OCI-LY7 (cell line): ENCODE measurements at places on chromosomes 12 and 14.
A peak's percentile ranks its signal among the peaks of the same experiment; 100 is the strongest.

- peak; percentile 75 for DNase-seq
These were observed 8.9 kb downstream of the ANG start for GRCh38 chr14:20697273-20698017.

DNA sequence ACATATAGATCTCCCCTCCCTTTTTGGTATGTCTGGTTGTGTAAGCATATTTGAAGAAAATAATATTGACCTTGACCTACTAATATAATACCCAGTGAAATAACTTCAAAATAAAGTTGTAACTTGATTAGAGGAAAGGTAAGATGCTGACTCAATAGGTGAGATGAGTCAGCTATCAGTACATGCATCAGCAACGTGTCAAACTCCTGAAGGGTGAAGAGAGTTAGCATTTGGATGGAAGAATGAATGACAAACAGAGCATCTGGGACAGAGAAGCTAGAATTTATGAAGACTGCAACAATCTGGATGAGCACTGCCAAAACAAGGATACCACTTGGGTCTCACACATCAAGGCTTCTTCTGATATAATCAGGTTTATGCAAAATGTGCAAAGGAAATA lies 74.9 kb downstream of the PPP2R5E start:
- DNase-seq, result no peak

DNA sequence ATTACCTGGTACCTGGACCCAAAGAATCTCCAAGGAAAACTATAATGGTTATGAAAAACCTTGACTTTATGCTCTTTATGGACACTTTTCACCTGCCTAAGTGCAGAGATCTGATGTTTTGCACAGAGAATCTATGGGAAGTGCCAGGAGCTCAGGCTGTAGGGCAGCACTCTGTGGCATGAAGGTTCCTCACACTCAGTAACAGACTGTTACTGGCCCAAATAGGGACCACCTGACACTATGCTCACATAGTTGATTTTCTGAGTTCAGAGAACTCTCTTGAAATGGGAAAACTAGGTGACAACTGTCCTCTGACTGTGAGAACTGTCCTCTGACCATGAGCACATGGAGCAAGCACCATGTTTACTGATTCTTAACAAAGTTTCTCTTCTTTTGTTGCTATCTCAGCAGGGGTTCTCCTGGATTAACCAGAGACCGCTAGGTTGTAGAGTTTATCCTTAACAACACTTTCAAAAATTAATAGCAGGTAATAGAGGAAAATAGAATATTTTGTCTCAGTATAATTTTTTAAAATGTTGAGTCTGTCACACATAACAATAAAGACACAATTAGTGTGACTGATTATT lies 101.6 kb downstream of the STXBP6 start:
- DNase-seq, result no peak

- DNase-seq, result no peak
These were observed 223.5 kb upstream of the CAND1 start for GRCh38 chr12:67045650-67046049.

DNA sequence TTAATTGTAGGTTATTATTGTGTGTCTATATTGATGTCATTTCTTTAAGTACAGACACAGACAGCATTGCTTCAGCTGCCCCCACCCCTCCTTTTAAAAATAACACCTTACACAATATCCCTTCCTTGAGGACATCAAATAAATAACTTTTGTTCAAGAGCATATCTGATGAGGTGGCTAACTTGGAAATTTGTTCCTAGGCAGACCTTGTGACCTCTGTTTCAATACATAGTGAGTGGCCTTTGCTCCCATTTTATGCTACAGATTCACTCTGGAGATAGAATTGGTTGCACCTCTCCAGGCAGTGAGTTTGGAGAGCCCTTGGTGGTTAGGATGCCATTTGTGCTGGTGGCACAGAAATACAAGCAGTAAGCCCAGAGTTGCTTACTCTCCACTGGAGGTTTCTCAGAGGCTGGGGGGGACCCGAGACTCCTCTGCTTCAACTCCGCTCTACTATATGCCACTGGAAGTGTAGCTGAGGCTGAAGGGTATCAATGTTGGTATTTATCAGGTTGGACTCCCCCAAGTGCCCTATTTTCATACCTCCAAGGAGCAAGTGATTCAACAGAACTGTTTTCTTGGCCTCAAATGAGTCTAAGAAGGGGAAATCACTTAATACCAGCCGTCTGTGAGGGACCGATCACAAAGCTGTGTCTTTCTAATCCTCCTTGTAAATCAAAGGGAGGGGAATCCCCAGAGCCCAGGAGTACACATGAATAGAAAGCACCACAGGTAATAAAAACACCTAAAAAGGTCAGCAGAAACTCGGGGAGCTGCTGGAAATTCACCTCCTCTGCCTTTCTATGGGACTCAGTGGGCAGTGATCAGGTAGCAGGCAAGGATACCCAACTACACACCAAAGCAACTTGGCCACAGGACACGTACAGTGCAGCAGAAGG lies 463.1 kb downstream of the RAD51B start:
- peak; percentile 75 for DNase-seq

DNA sequence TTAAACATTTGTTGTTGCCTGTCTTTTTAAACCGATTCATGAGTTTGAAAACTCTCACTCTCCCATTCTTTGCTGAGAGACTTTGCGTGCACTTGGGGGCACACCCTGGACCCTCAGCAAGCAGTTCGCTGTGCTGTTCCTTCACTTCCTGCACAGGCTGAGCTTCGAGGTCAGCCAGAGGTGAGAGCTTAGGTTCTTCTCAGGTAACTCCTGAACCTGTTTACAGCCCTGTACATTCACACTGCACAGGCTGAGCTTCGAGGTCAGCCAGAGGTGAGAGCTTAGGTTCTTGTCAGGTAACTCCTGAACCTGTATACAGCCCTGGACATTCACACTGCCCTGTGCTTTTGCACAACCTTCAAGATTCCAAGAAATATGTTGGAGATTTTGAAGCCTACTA lies 9.8 kb upstream of the CLECL1 start:
- DNase-seq, result no peak

DNA sequence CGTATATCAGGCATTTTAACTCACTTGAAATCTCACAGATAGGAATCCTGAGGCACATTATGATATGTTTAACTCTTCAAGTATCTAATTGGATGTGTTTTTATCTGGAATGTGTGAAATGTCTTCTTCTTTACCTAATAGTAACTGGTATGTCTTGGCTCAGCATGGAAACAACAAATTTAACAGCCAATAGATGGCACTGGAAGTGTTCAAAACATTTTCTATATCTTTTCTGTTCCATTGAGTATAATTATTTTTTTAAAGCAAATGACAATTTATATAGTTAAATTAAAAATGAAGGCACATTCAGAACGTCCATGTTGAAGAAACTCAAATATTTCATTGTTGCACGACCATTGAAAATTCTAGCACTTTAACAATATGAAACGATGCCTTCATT lies 164.6 kb upstream of the SLC16A7 start:
- peak; percentile 1 for DNase-seq

GRCh38 chr12:113171543-113171942 lies 13.7 kb downstream of the DDX54 start:
- DNase-seq, result no peak
